Suprapubic skin (tissue), 4 donors: ENCODE measurements at places on chromosomes 12 and 14.

DNA sequence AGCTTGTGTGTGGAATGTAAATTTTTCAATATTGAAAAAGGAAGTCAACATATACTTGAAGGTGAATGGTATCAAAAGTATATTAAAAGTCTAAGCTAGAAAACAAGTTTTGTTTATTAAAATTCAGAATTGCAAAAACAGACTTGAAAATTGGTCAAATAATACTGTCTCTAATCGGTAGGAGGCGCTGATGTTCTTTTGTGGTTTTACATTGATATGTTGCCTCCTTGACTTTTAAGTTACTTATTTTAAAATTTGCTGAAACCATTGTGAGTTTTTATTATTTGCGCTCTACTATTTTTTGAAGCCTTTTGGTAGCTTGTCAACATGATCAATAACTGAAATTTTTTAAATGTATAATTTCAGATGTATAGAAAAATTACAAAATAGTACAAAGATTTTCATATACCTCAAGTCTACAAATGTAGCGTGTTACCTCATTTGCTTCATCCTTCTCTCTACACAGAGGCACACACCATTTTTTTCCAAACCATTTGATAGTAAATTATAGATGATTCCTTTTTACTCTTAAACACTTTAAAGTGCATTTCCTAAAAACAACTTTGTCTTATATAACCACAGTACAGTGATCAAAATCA, 6.9 kb downstream of the RTRAF start:
- DNase-seq = no peak
- H3K4me3 ChIP-seq = no peak overlapping the region
- no peaks in the 10 kb centered on the region for H3K4me1 ChIP-seq
- H3K27me3 ChIP-seq = no peaks in the 10 kb centered on the region
- H3K27ac ChIP-seq = no peak overlapping the region

DNA sequence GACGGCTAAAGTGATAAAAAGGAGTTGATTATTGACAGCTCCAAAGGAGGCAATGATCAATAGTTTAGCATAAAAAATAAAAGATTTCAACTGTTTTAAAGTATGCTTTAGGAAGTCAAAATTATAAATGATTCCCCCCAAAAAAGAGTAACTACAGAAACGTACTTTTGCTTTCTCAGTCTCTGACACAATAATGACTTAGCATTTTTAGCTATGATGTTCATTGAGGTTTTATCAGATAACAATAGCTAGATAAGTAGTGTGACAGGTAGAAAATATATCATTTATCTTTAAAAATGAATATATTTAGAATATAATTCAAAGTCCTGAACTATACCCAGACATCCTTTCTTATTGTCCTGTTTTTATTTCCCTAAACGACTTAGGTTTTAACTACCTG, 352.9 kb downstream of the SOX5 start:
- no peaks in the 10 kb centered on the region for H3K4me1 ChIP-seq
- no peaks in the 10 kb centered on the region for H3K27me3 ChIP-seq
- DNase-seq = no peak
- H3K27ac ChIP-seq = no peak overlapping the region
- H3K36me3 ChIP-seq = no peaks in the 10 kb centered on the region
- no peak overlapping the region for H3K4me3 ChIP-seq

GRCh38 chr14:86533834-86534233, 1003.9 kb downstream of the FLRT2 start:
- H3K4me1 ChIP-seq = no peaks in the 10 kb centered on the region
- H3K27me3 ChIP-seq = no peaks in the 10 kb centered on the region
- no peaks in the 10 kb centered on the region for H3K36me3 ChIP-seq
- no peak overlapping the region for H3K27ac ChIP-seq
- DNase-seq = no peak
- no peak overlapping the region for H3K4me3 ChIP-seq

- no peaks in the 10 kb centered on the region for H3K36me3 ChIP-seq
- H3K27me3 ChIP-seq = no peaks in the 10 kb centered on the region
Measured at GRCh38 chr14:100425429-100425827, 102.3 kb downstream of the SLC25A47 start.

DNA sequence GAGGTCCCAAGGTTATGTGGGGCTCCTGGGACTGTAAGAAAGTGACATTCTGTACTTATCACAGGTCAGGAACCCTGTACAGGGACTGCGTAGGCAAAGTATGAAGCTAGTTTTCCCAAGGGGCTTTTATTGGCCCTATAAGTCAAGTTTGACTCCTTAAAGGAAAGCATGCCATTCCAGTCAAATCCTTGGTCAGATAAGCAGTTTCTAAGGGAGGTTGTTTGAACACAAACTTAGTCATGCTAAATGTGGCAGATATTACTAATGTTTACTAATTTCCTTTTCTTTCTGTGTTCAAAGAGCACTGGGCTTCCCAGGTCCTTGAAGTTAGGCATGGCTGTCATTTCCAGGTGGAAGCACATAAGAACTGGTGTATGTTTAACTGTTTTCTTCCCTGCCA, 472.4 kb downstream of the ATP23 start:
- peak overlapping the region; percentile 59 for H3K27ac ChIP-seq
- H3K4me1 ChIP-seq = peaks cover 23% of the 10 kb centered on the region
- no peaks in the 10 kb centered on the region for H3K27me3 ChIP-seq
- H3K36me3 ChIP-seq = no peaks in the 10 kb centered on the region
- no peak for DNase-seq

GRCh38 chr14:74948228-74949175, 6.9 kb downstream of the PGF start:
- H3K27ac ChIP-seq = no peak overlapping the region
- no peak overlapping the region for H3K4me3 ChIP-seq
- H3K36me3 ChIP-seq = peaks cover 5% of the 10 kb centered on the region
- no peak for DNase-seq
- H3K27me3 ChIP-seq = no peaks in the 10 kb centered on the region

DNA sequence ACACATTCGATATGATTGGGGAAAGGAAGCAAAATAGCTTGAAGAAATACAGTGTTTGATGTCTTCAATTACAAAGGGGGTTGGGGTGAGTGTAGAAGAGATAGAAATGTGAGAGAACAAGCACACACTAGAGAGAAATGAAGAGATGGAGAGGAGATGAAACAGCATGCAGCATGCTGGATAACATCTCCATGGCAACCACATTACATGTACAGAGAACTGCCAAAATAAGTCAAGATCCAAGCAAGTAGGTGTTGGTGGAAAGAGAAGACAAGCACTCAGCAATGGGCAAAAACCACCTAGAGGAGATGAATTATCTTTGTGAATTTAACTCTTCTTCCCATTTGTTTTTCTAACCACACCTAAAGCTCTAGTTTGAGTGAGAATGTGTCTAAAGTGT, 289.8 kb downstream of the GRIN2B start:
- no peak overlapping the region for H3K27ac ChIP-seq
- DNase-seq = no peak
- no peaks in the 10 kb centered on the region for H3K4me1 ChIP-seq
- H3K4me3 ChIP-seq = no peak overlapping the region
- H3K27me3 ChIP-seq = peaks cover 7% of the 10 kb centered on the region
- no peaks in the 10 kb centered on the region for H3K36me3 ChIP-seq

- peaks cover 3% of the 10 kb centered on the region for H3K27me3 ChIP-seq
- H3K4me3 ChIP-seq = no peak overlapping the region
Measured at GRCh38 chr12:124170760-124171159, 124.1 kb upstream of the RFLNA start.

DNA sequence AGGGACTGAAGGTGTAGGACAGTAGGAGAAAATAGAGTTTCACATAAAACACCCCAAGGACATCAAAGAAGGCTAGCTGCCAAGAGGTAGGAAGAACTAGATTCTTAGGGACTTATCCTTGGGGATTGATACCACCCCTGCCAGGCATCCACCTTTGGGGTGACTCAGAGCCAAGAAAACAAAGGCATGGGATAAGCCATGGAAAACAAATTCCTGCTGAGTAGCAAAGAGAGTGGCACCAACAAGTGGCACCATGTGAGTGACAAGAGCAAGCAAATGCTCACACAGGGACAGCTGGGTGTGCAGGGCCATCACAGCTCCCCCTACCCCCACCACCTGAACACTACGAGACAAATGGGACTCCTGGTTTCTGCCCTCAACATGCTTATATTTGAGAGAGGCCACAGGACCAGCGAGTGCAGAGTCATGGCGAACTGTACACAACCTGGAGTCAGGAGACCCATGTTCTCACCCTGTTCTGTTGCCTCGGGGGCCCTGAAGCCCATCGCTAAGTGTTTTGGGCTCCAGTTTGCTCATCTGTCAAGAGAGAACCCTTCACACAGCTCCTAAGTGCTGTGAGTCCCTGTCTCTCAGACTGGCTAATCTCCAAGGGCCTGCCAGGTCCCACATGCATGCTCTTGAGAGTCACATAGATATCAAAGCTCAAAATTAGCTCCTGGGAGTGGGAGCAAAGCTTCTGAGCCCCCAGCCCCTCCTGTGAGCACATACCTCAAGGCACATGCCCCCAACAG, 91.9 kb downstream of the DPF3 start:
- no peaks in the 10 kb centered on the region for H3K4me1 ChIP-seq
- no peaks in the 10 kb centered on the region for H3K36me3 ChIP-seq
- no peak overlapping the region for H3K27ac ChIP-seq
- H3K4me3 ChIP-seq = no peak overlapping the region

DNA sequence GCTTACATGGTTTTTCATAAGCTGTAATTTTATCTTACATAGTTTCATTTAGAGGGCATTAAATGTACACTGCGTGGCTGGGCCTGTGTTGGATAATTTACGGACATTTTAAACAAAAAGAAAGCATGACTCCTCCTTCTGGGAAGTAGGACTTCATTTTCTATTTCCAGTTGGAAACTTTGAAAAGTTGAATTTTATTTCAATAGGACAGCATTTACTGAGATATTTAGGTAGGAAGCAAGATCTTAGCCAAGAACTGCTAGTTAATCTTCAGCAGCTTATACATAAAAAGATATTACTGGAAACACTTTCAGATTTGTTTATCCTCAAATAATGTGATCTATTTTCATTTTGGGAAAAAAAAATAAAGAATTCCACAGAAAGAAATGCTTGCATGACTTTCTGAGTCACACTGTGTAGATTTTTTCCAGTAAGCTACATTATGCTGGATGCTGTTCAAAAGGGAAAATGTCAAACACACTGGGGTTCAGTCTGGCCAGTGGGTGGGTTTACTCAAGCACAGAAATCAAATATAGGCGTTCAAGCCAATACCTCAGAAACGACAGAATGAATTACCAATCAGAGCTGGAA, 239.4 kb upstream of the KRR1 start:
- no peak overlapping the region for H3K4me3 ChIP-seq
- no peak for DNase-seq
- no peaks in the 10 kb centered on the region for H3K27me3 ChIP-seq

DNA sequence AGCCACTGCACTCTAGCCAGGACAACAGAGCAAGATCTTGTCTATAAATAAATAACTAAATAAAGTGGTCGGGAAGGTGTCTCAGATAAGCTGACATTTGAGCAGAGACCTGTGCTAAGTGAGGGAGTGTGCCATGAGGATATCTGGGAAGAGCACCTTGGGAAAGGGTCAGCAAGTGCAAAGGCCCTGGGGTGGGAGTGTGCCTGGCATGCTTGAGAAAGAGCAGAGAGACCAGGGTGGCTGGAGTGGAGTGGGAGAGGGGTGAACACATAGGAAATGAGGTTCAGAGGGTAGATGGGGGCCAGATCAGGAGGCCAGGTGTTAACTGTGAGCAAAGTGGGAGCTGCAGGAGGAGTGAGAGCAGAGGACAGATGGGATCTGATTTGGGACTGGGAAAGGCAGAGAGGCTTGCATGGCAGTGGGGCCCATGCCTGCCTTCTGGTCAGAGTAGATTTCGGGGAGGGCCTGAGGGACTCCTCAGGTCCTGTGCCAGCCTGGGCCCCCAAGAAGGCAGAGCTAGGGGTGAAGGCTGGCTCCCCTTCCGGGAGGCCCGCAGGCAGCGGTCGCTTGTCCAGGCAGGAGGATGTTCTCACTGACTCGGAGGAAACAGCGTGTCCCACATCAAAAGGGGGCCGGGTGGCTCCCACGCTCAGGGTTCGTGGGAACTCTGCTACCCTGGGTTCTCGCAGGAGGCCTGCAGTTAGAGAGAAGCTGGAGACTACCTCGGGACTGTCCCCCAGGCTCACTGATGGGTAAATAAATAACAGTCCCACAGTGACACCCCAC, 32.6 kb downstream of the DTX1 start:
- no peak for DNase-seq
- no peak overlapping the region for H3K4me3 ChIP-seq
- H3K27me3 ChIP-seq = peaks cover 42% of the 10 kb centered on the region
- H3K36me3 ChIP-seq = no peaks in the 10 kb centered on the region
- peaks cover 17% of the 10 kb centered on the region for H3K4me1 ChIP-seq

- H3K4me1 ChIP-seq = no peaks in the 10 kb centered on the region
- no peak for DNase-seq
- H3K4me3 ChIP-seq = no peak overlapping the region
- H3K27me3 ChIP-seq = no peaks in the 10 kb centered on the region
- no peak overlapping the region for H3K27ac ChIP-seq
- no peaks in the 10 kb centered on the region for H3K36me3 ChIP-seq
Measured at GRCh38 chr12:68435816-68436215, 103.7 kb upstream of the MDM1 start.

DNA sequence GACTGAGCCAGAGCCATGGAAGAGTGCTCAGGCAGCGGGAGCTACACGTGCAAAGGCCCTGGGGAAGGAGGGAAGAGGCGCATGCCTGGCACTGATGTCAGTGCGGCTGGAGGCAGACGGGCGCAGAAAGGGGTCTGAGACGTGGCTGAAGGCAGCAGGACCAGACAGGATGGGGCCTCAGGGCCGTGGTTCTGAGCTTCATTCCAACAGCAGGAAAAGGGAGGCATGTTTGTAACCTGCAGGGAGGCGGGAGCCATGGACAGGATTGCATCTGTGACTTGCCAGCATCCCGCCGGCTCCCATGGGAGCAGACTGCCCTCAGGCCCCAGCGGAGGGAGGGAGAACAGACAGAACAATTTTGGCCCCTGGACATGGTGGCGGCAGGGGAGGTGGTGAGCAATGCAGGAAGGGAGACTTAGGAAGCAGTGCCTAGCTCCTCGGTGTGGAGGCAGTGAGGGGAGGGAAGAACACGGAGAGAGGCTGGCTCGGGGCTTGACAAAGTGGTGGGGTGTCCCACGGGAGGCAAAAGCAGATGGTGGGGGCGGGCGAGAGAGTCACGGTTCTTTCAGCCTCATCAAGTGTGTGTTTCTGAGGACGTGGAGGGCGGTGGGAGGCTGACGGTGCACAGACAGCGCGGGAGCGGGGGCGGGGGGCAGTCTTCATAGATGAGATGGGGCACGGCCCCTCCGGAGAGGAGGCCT, 33.3 kb upstream of the INF2 start:
- peaks cover 21% of the 10 kb centered on the region for H3K27me3 ChIP-seq
- no peak for DNase-seq
- no peak overlapping the region for H3K4me3 ChIP-seq
- H3K4me1 ChIP-seq = peaks cover 8% of the 10 kb centered on the region

GRCh38 chr12:5499566-5500330, 67.8 kb downstream of the NTF3 start:
- H3K4me1 ChIP-seq = no peaks in the 10 kb centered on the region
- H3K36me3 ChIP-seq = no peaks in the 10 kb centered on the region
- H3K4me3 ChIP-seq = no peak overlapping the region
- no peak overlapping the region for H3K27ac ChIP-seq
- peaks cover 11% of the 10 kb centered on the region for H3K27me3 ChIP-seq

GRCh38 chr14:57060276-57060955, 208.3 kb downstream of the EXOC5 start:
- no peak overlapping the region for H3K4me3 ChIP-seq
- H3K36me3 ChIP-seq = no peaks in the 10 kb centered on the region
- no peaks in the 10 kb centered on the region for H3K4me1 ChIP-seq
- DNase-seq = no peak
- no peaks in the 10 kb centered on the region for H3K27me3 ChIP-seq

- H3K27me3 ChIP-seq = no peaks in the 10 kb centered on the region
- H3K36me3 ChIP-seq = no peaks in the 10 kb centered on the region
- H3K4me3 ChIP-seq = no peak overlapping the region
- H3K4me1 ChIP-seq = peaks cover 11% of the 10 kb centered on the region
- no peak overlapping the region for H3K27ac ChIP-seq
Measured at GRCh38 chr12:115251727-115252126, 567.8 kb upstream of the TBX3 start.
